GM04504 (cell line): ENCODE measurements at places on chromosomes 2 and 18.

- DNase-seq = no peak
These were observed 126.0 kb upstream of the HDAC4 start for GRCh38 chr2:239526666-239527415.

DNA sequence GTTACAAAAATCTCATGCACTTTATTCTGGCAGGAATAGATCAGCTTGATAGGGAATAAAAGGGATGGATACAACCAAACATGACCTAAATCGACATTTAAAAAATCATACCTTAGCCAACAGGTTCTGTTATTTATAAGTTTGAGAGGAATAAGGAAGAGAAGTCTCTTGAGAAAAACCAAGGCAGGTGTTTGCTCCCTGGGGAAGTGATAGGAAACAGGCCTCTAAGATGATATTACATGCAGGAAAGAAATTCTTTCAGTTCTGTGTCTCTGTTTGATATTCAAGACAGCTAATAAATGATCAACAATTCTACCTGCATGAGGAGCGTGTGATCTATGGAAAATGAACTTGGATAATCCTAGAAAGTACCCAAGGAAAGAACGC is 184.8 kb upstream of the ZEB2 start:
- DNase-seq = no peak

DNA sequence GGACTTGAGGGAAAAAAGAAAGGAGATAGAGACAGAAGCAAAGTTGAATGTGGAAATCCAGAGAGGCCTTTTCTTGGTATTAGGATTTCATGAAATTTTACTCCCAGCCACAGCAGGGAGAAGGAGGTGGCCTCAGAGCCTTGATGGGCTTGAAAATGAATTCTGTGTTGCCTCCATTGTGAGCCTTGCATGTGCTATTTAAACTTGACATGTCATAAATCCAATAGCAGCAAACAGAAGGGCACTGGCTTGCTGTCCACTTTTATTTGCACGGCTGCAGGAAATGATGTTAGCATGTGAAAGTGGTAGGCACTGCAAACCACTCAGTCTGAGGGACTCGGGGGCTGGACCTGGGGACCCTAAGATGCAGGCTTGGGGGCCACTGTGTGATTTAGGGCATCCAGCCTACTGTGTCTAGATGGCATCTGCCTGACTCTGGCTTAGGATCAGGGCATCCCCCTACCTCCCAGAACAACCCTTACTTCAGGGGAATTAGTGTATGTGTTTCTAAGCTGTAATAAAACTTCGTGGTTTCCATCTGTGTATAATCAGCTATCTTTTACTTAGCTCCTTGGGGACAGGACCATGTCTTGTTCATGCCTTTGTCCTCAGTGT is 139.1 kb upstream of the SKOR2 start:
- no peak for DNase-seq

DNA sequence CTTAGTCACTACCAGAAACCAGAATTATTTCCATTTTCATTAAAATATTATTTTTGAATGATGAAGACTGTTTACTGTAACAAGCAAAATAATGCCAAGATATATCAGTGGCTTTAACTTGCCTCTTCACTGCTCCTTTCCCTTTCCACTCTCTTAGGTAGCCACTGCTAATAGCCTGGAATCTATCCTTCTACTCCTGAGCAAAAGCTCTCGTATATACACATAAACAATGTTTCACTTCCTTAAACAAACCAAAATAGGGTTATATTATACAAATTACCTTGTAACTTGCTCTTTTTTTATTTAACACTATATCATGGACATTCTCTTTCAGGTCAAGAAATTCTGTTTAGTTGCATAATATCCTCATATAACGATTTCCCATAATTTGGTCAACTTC is 20.8 kb downstream of the IMMT start:
- DNase-seq = no peak

DNA sequence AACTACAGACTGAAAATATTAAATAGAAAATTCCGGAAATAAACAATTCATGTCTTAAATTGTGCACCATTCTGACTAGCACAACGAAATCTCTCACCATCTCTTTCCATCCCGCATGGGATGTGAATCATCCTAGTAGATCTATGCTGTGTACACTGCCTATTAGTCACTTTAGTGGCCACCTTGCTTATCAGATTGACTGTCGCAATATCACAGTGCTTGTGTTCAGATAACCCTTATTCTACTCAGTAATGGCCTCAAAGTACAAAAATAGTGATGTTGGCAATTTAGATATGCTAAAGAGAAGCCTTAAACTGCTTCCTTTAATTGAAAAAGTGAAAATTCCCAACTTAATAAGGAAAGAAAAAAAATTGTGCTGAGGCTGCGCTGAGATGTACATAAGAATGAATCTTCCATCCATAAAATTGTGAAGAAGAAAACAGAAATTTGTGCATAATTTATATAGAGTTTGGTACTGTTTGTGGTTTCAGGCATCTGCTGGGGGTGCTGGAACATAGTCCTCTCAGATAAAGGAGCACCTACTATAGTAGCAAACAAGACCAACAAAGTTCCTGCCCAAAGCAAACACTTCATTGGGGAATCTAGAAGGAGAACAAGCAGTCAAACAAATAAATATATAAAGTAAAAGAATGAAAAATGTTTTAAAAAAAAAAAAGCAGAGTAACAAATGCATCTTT is 12.0 kb downstream of the PSMD1 start:
- no peak for DNase-seq

- no peak for DNase-seq
These were observed 38.5 kb downstream of the AGAP1 start for GRCh38 chr2:235532307-235532706.

DNA sequence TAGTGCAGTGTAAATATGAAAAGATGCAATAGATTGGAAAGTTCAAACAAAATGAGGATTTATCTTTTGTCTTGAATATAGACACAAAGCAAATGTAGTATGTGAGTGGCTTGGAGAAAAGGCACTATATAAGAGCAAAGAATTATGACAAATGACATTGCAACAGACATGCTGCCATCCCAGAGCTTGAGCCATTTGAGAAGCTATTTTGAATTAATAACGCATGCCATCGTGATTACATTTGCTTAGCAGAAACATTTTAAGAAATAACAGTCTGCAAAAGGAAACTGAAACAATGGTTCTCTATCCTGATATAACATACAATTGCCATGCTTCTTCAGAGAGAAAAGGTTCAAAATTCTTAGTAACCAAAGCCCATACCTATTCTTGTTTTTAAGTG is 677.1 kb downstream of the ZEB2 start:
- no peak for DNase-seq

DNA sequence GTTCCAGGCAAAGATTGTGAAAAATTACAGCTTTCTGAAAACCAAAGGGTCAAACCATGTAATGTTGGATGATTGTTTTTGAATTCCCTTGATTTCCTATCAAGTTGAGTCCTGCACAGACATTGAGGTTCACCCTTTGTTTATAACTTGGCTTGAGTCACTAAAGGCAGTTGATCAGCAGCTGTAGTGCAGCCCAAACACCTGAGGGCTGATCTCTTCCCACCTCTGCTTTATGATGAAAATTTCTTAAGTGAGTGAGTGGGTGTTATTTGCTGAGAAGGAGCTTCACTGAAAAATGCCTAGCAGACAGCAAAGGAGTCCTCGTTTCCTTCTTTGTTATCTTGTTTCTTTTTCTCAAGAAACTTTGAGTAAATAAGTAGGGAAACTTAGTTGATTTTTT is 31.9 kb upstream of the BMPR2 start:
- no peak for DNase-seq

- DNase-seq = no peak
These were observed 30.9 kb downstream of the XDH start for GRCh38 chr2:31383471-31384153.

DNA sequence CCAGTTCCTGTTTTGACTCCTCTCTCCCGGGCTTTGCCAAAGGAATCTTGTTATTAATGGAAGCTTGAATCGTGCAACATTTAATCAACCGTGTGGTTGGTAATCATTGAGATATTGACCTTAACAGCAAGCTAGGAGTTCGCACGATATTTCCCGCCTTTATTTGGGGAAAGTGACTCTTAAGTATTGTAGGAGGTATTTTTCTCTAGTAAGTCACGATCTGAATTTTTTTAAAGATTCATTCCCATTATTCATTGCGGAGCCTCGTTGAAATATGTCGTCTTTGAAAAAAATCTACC is 663 bp downstream of the NUP35 start:
- DNase-seq = no peak

DNA sequence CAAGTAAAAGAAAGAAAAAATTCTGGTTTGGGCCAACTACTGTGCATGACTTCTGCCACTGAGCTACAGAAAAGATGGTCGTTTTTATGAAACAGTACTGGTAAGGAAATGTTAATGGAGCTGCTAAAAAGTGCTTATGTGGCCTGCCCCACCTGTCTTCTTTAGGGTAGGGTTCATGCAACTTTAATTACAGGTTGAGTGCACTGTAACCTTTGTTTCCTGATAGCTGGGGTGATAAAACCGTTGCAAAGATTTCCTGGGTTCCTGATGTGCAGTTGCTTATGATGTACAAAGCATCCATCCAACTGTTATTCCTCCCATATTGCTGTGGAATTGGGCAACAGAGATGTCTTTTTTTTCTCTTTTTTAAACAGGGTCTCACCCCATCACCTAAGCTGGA is 34.3 kb upstream of the PUM2 start:
- no peak for DNase-seq

DNA sequence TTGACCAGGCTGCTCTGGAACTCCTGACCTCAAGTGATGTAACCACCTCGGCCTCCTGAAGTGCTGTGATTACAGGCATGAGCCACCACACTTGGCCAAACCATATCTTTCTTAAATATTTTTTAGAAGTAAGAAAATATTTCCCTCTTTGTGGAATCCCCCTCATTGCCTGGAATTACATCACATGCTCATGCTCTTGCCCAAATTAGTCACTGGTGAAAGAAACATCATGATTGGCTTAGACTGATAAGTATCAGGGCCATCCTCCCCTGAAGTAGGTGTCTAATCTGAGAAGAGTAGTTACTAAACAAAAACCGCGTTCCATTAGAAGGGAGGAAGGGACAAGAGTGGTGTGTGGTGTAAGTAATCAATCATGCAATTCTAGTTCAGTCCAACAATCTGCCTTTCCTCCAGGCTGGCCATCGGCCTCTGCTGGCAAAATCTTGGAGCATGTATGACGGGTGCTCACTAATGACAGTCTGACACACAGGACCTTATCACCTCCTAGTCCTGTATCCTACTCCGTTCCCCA is 52.3 kb upstream of the SCG2 start:
- DNase-seq = no peak

GRCh38 chr2:147182260-147182659 is 662.6 kb upstream of the ACVR2A start:
- no peak for DNase-seq

- no peak for DNase-seq
These were observed 139.0 kb downstream of the DSC3 start for GRCh38 chr18:30903566-30903965.

DNA sequence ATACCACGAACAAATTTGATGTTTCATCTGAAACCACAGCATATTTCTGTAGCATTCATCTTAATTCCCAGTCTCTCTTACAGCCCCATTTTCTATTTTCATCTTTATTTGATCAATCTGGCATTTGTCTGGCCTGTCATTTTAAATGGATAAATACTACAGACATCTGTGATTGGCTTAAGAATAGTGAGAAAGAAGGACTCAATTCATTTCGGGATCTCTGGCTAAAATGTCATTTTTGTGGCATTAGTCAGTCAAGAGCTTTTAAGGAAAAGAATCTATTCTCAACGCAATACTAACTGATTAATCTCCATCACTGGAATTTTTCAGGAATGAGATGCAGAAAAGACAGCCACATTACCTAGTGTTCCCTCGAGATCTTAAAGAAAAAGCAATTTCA is 585.9 kb downstream of the IRS1 start:
- DNase-seq = peak; percentile 68

DNA sequence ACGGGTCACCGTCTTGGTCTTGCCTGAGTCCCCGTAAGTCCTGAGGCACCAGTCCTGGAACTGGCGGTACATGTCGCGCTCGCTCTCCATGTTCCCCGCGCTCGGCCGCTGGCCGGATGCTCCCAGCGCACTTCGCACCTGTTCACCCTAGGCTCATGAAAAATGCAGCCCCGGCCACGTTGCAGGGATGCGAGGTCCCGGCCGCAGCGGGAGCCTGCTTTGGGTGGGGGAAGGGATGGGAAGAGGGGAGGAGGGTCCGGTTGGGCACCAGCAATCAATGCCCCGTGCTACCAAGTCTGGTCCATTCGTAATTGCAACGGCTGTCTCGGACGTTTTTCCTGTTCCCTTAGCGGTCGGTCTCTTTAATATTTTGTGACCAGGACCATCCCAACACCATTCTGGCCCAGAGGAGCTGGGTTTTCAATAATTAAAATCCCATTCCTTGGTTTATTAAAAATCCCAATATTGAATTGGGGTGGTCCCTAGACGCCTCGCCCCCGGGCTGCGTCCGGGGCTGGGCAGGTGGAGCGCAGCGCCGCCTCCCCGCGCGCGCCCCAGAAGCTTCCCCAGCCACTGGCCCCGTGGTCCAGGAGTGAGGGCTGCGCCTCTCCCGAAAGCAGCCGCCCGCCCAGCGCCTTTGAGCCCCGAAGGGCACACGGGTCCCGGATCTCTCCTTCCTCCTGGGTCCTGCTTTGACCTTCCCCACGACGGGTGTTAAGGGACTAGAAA is 1.4 kb downstream of the NOL4 start:
- no peak for DNase-seq

GRCh38 chr2:63698786-63699548 is 110.2 kb downstream of the MDH1 start:
- peak; percentile 88 for DNase-seq

DNA sequence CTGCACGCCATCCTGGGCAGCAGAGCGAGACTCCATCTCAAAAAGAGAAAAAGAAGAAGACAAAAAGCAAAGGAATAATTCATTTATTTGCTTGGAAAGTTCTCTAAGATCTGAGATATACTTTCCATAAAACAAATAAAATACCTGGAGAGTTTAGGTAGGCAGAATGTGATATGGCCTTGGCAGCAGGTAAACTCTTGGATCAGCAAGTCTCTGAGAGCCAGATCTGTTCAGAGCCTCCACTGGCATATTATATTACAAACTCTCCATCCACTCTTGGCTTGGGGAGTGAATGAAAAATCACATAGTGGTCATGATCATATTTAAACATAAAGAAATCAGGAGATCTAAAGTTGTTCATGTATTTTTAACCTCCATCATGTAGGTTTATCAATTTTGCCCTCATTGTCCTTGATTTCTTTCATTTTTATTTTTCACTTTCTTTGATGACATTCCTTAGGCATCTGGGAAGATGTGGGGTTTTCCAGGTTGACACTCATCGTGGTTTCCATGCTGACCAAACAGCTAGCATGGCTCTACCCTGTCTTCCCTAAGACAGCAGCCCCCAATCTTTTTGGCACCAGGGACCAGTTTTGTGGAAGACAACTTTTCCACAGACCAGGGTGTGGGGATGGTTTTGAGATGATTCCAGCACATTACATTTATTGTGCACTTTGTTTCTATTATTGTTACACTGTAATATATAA is 10.2 kb downstream of the LRRFIP1 start:
- no peak for DNase-seq

DNA sequence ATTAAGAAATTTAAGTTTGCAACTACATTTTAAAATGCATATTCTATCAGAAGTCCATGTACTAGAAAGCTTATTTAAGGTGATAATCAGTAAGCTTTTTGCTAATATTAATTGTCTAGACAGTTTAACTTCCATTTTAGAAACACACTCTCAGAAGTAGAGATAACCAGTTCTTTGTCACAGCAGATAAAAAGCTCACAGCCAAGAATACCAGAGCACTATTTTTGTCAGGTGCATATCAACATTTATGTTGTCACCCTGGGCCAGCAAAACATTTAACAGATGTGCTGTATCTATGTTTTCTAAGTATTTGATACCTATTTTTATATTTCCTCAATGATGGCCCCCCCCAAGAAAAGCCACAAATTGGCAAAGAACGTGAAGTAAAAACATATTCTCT is 192.6 kb downstream of the ERBB4 start:
- DNase-seq = no peak

- no peak for DNase-seq
These were observed 17.6 kb downstream of the PMAIP1 start for GRCh38 chr18:59917422-59917821.
